ENCODE measurements at places on chromosomes 2 and 18. TPM values are rescaled to one million over a fixed set of nuclear protein-coding genes. Genes with fewer than 3 reads are reported as not detected.
A peak's percentile ranks its signal among the peaks of the same experiment; 100 is the strongest.

DNA sequence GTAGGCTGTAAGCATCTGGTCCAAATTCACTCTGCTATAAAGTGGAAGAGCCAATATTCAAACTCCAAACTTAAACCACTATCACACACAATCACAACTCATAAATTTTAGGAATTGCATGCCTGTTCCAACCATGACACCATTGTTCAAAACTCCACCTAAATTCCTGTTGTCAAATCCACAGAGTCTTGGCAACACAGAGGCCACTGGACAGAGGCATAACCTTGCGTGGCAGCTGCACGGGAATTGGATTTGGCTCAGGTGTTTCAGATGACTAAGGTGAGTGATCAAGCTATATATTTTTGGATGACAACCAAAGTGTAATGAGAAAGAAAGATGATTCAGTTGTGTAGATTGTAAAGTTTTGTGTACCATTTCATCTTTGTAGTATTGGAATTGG lies 422.7 kb upstream of the TNP1 start:
- no peak for DNase-seq

DNA sequence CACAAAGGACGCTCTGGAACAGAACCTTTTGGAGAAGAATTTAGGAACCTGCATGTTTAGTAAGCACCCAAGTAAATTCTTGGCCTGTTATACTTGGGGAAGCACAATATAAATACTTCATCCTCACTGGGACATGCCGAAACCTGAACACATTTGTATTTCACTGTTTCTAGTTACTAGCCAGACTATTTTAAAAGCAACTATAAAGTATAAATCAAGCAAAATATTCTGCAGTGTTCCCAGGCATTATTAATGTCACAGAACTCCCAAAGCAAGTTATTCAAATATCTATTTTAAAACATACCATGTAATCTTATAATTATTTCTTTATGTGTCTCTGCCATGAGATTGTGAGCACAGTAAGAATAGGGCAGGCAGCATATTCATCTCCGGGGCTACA lies 54.8 kb downstream of the CALCRL start:
- DNase-seq, result no peak

- DNase-seq, result no peak
These were observed 35.2 kb downstream of the MTHFD2 start for GRCh38 chr2:74233648-74234047.

GRCh38 chr18:43887491-43887890 lies 610.2 kb upstream of the SYT4 start:
- DNase-seq, result no peak

GRCh38 chr18:77635451-77635850 lies 385.8 kb downstream of the GALR1 start:
- no peak for DNase-seq

GRCh38 chr18:22337306-22337705 lies 80.4 kb downstream of the CTAGE1 start:
- DNase-seq, result no peak

DNA sequence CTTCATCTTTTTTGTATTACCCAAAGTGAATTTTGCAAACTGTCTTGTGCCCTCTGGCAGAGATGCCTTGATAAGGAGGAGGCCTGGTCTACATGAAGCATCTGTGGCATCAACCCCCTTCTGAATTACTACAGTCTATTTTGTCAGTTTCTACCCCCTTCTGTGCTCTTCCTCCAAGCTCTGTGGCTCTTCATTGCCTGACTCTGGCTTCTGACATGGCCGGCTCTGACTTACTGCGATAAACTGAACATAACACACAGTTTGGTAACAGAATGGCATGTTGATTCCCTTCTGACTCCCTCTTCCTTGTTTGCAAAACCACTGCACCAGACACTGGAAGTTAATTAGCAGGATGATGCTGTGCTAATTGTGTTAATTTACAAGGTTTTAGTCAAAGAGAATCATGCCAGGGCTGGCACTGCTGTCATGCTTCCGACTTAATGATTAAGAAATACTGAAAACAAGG lies 122.5 kb downstream of the FIGN start:
- no peak for DNase-seq

- DNase-seq, result no peak
These were observed 5.7 kb upstream of the GAL3ST2 start for GRCh38 chr2:241770936-241771285.

- DNase-seq, result no peak
These were observed 54.5 kb downstream of the SCN2A start for GRCh38 chr2:165293440-165294420.

DNA sequence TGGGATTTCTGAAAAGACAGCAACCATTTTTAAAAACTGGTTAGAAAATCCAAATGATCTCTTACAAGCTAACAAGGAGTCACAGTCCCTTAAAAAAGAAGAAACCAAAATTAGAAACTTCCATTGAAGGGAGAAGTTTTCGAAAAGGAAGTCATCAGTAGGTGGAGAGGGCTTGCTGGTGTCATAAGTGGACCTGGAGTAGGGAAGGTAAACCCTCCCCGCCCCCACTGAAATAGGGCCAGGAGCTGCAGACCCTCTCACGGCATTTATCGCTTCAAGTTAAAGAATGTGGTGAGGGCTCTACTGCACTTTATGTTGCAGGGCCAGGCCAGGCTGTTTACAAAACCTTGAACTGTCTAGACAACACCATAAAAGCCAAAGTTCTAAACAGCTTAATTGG lies 2.9 kb downstream of the HOXD11 start:
- DNase-seq, result no peak

DNA sequence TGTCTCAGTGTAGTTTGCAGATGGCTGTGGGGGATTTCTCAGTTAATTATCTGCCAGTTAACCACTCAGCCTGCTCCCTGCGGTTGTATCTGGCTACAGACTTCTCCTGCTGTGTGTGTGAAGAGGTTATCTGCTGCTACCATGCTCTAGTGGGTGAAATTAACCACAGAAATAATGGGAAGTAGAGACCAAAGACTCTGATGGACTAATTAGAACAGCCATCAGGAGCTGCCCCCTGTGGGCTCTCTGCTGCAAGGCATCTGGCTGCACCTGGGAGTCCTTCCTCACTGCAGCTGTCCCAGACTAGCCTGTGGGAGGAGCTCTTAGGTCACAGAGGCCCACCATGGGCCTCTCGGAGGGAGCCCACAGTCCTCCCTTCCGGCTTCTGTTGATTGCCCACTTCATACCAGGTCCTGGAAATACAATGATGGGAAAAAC lies 66.6 kb downstream of the CTIF start:
- DNase-seq, result no peak

GRCh38 chr2:29013057-29013780 lies 32.1 kb downstream of the TOGARAM2 start:
- DNase-seq, result no peak

DNA sequence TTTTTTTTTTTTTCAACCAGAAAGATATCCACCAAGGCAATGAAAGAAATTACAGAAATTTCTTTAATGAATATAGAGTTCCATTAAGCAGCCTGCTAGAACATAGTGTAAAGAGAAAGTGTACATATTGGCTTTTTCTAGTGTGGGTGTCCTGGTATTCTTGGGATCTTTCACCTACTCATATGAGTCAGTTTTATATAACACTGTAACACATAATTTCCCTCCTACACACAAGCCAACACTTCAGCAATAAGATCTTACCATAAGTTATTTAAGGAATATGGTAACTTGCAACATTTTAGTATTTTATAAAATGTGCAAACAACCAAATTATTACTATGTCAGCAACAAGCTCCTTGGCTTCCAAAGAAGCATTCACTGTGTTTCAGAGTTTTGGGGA lies 59.9 kb downstream of the ZRANB3 start:
- DNase-seq, result no peak

GRCh38 chr18:54323970-54324369 lies 33.7 kb downstream of the STARD6 start:
- DNase-seq, result no peak

DNA sequence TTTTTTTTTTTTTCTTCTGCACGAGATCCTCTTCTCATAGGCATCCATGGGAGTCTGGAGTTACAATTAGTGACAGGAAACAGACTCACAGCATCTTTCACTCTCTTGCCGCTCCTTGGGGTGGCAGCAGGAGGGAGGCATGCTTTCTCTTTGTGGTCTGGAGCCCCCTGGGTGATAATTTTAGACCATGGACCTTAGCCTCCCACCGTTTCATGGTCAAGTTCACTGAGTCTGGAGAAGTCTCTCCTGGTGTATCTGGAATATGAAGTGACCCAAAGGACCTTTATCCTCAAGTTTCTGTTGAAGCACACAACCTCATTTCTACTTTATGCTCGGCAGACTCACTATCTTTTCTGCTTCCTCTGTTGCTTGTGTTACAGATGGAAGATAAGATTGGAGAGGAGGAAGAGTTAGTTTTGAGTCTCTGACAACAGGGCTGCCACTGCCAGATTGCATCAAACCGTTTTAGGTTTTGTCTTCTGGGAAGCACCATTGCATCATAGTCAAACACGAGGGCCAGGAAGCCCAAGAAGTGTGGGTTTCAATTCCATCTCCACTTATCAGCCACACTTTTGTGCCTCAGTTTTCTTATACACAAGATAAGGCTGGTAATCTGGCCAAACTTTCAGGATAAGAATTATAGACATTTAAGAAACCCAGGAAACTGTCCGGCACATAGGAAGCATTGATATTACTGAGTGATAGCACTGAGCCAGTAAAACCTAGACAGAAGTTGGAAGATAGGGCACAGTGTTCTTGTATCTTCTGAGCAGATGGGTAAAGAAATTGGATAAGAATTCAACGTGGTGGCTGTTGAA lies 62.3 kb downstream of the ADCYAP1 start:
- no peak for DNase-seq

GRCh38 chr2:231985823-231986261 lies 24.3 kb downstream of the DIS3L2 start:
- no peak for DNase-seq

DNA sequence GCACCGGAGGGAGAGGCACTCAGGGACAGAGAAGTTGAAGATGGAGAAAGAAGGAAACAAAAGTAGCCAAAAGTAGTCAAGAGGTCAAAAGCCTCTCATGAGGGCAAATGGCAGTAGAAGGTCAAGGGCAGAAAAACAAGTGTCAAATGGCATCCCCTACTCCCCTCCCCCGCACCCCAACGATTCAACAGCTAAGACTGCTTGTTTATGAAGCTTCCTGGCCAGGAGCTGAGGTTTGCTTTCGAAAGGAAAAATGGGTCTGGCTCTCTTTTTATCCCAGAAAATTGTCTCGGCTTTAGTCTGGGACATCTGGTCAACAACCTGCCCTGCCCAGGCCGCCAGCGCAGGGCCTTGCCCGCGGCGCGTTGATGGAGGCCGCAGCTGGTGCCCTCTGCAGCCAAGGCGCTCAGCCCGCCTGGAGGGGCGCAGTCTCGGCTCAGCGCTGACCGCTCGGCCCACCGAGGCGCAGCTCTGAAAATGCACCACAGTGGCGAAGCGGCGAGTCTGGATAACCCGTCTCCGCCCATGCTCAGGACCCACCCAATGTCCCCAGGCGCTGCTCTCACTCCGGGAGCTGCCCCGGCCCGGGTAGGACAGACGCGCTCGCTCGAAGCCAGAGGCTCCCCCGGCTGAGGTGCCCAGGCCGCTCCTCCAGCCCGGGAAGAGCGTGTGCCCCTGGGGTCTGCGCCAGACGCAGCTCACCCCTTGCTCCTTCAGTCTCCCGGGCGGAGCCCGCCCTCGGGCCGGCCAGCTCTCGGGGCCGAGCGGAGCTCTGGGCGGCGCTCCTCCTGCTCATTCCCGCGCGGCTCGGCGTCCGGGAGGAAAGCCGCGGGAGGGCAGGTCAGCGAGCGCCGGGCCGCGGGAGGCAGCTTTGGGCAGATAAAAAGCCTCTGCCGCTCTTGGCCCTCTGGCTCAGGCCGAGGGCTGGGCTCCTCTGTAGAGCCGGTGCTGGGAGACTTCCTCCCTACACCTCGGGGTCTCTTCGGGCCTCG lies 1.8 kb upstream of the TBR1 start:
- DNase-seq, result peak; percentile 79

DNA sequence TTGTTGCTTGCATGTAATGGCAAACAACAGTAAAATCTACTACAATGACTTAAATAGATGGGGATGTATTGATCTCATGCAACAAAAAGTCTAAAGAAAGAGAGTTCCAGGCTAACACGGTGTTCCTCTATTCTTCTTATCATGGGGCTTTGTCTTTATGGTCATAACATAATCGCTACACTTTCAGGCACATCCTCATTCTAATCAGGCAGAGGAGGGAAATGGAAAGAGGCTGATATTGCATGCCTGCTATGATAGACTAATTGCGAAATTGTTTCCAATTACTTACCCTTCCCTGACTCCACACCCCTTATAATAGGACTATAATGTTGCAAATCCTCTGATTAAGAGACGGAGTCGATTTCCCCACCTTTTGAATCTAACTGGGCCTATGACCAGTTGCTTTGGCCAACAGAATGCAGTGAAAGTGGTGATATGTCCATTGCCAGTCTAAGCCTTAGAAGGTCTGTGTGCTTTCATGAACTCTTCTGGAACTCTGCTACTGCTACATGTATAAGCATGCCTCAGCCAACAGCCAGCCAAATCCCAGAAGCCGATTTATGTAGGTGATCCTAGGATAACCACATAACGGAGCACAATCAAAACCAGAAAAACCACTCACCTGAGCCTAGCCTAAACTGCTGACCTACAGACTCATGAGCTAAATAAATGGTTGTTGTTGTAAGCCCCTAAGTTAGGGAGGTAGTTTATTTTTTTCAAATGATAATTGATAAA lies 180.3 kb upstream of the TACR1 start:
- no peak for DNase-seq

DNA sequence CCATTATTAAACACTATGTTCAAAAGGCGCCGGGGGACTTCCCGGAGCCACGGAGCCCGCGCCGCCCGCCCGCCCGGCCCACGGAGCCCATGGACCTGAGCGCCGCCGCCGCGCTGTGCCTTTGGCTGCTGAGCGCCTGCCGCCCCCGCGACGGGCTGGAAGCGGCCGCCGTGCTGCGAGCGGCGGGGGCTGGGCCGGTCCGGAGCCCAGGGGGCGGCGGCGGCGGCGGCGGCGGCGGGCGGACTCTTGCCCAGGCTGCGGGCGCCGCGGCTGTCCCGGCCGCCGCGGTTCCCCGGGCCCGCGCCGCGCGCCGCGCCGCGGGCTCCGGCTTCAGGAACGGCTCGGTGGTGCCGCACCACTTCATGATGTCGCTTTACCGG lies 197 bp downstream of the GDF7 start:
- DNase-seq, result no peak

DNA sequence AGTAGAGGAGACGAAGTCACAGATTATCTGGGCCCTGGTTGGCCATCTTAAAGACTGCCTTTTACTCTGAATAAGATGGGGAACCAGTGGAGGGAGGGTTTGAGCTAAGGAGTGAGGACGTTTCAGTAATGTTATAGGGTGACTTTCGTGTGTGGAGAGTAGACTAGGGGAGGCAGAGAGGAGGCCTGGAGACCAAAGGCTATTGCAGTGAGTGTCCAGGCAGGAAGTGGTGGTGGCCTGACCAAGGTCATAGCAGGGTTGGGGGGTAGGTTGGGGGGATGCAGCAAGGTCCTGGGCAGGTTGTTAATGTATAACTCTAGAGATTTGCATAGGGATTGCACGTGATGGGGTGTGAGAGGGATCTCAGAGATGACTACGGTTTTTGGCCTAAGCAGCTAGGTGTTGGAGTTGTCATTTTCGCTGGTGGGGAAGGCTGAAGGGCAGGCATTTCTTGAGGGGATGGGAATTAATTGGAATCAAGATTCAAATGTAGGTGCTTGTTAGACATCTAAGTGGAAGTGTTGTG lies 4.9 kb downstream of the CEP192 start:
- DNase-seq, result no peak

GPR39 gene
- 0.42 TPM for total RNA-seq

TMEM237 gene
- total RNA-seq, result 33.3 TPM

PSTPIP2 gene
- 12.6 TPM for total RNA-seq

HSPD1 gene
- total RNA-seq, result 149 TPM

SMYD1 gene
- not detected for total RNA-seq

LINC00305 gene
- not detected for total RNA-seq

KCNG3 gene
- not detected for total RNA-seq

DPP4 gene
- 3.5 TPM for total RNA-seq

CTIF gene
- 113 TPM for total RNA-seq

TAF4B gene
- total RNA-seq, result 4.2 TPM

POMC gene
- total RNA-seq, result 1.2 TPM
